ENCODE measurements at places on chromosomes 3 and 15.

DNA sequence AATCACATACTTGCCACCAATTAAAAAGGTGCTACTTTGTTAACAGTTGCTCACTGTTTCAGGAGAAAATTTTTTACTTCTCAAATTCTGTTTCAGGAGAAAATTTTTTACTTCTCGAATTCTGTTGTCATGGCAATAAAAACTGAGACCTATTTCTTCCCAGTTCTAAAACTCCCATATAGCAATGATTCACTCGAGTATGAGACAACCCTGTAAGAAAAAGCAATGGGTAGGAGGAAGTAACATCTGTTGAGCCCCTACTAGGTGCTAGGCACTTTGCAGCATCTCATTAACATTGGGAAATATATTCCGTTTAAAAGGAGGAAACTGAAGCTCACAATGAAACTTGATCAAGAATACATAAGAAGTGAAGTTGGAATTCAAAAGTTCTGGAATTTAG is 35.1 kb upstream of the IGSF11 start:
- DNase-seq, result no peak

GRCh38 chr15:89797678-89798201 is 16.9 kb downstream of the ANPEP start:
- no peak for DNase-seq

DNA sequence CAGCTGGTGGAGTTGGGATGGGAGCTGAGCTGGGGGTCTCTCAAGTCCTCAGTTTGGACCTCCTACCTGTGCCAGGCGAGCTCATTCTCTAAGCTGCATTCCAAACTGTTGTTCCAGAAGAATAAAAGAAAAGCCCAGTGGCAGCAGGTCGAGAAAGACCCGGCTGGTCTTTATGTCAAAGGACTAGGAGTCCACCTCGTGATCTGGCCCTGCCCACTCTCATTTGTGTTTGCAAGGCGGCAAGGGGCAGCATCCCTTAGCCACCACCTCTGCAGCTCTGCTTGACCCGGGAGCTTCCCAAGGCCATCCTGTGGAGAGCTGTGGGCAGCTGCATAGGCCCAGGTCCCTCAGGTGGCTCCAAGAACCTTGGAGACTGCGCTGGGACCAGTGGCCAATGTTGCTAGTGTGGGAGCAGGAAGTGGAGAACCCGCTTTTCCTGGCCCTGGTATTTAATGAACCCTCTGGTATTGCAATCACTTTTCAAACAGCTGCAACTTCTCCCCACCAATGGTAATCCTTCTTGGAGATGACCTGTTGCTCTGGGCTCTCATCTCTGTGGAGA is 30.9 kb downstream of the KY start:
- no peak for DNase-seq

DNA sequence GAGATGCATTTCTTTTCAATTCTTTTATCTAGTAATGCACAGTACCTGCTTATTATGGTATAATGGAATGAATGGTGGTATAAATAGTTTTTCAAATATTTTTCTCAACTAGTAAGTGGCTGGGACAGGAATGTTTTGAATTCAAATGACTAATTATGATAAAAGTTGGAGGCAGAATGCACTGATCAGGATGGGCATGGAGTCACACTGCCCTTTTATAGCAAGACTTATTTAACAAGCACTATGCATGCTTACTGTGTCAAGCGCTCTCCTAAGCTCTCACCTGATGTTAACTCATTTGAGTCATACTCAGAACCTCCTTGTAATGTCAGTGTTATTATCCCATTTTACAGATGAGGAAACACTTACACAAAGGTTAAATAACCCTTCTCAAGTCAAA is 221.8 kb downstream of the FEZF2 start:
- DNase-seq, result no peak

- DNase-seq, result no peak
Observed at GRCh38 chr15:39942753-39943150, 8.8 kb downstream of the EIF2AK4 start.

- DNase-seq, result no peak
Observed at GRCh38 chr15:33581032-33581431, 270.3 kb downstream of the RYR3 start.

GRCh38 chr15:95565690-95566089 is 764.8 kb upstream of the NR2F2 start:
- DNase-seq, result no peak
